ENCODE measurements at places on chromosomes 7 and 10.

DNA sequence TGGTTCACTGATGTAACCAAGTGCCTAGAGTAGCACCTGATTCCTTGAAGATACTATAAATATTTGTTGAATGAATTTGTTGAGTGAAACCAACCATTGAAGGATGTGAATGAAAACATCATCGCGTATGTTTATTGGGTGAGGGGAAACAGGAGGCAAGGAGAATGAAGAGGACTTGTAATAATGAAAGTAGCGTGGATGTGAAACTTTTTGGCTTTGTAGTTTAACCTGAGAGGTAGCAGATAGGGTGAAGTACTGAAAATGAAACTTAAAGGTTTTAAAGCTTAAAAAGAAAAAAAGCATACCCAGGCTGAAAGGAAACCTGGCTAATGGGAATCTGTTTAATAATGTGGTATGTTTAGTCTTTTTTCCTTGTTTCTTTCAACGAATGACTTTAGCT lies 5.2 kb downstream of the CCNY start:
- DNase-seq: no peak

- DNase-seq: no peak
Observed at GRCh38 chr7:107269790-107270189, 101.0 kb downstream of the HBP1 start.

DNA sequence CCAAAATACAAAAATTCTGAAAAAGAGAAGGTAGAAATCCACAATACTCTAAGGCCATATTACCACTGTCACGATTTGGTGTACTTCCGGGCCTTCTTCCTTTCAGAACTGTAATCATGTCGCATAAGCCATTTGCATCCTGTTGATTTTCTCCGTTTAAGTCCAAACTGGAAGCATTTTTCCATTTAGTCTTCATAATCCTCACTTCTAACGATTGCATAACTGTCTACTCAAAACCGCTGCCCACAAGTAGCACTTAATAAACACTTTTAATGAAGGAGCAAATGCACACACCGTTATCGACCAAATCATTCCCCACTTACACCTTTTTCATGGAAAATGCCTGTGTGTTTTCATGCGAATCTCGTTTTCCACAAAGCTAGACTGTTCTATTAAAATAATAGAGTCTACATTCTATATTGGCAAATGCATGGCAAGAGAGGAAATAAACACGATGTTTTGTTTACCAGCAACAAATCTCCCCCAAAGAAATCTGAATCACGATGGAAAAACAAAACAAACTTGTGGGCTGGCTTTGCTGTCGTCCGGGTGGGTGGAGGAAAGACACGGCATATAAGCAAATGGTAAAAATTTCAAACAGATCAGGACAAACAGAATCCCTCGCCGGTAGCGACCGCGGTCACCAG lies 1.0 kb downstream of the ATE1 start:
- DNase-seq: no peak

DNA sequence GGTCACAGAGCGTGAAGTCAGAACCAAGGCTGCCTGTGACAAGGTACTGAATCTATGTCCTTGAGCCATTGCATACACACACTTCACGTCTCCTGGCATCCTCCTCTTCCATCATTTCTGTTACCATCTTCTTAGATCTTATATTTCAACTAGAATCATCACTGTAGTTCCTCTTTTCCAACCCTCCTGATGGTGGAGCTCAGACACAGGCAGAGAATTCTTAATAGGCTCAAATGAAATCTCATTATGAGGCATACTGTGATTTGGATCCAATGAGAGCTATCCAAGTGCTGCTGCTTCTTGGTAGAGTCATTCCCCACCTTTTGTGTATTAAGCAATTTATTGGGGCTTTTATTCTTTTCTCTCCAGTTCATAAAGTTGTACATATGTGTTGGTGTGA lies 113.2 kb downstream of the CALCR start:
- no peak for DNase-seq

- no peak for DNase-seq
Observed at GRCh38 chr7:130823060-130823459, 89.1 kb upstream of the KLF14 start.

- DNase-seq: no peak
Observed at GRCh38 chr10:28202941-28203352, 99.9 kb downstream of the MPP7 start.

DNA sequence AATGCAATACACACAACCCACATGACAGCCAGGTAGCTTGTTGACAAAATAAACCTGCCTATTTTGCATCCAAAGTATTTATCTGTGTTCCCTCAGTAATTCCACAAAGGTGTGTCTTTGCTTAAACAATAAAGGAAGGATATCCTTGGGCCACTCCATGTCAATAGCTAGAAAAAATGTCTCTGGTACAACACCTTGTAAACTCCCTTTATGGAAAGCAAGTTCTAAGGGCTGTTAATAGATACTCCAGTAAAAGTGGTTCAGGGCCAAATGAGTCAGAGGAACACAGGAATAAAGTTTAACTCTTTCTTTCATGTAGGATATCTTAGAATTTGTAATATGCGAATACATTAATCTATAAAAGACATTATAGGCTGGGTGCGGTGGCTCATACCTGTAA lies 96.9 kb upstream of the LRRTM3 start:
- no peak for DNase-seq

DNA sequence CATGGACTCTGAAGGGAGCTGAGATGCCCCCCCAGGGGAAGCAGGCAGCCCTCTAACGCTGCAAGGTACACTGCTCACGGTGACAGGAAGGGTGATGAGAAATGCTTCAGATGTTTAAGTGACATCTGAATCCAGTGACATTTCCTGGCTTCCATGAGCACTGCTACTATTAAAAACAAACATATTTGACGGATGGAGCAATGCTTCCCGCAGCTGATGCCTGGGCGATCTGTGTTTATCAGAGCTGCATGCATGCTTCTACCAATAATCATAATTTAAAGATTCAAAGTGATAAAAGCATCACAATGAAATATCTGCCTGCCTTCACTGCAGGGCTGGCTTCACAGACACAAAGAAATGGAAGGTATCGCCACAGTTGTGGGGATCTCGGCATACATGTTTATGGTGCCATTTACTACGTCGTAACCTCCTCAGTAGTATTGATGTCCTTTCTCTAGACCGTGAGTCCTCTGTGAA lies 66.1 kb upstream of the AOAH start:
- DNase-seq: no peak

DNA sequence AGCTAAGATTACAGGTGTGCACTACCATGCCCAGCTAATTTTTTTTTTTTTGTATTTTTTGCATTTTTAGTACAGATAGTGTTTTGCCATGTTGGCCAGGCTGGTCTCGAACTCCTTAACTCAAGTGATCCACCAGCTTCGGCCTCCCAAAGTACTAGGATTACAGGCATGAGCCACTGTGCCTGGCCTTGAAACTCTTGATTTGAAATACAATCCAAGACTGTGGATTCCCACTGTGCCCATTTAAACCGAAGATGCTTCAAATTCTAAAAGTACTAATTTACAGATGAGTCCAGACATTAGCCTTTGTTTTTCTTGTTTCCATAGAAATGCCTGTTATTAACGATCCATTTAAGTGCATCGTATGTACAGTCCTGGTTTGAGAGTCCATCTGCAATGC lies 130.9 kb downstream of the CACNA2D1 start:
- no peak for DNase-seq

GRCh38 chr7:101450064-101450463 lies 87.4 kb downstream of the COL26A1 start:
- DNase-seq: no peak

DNA sequence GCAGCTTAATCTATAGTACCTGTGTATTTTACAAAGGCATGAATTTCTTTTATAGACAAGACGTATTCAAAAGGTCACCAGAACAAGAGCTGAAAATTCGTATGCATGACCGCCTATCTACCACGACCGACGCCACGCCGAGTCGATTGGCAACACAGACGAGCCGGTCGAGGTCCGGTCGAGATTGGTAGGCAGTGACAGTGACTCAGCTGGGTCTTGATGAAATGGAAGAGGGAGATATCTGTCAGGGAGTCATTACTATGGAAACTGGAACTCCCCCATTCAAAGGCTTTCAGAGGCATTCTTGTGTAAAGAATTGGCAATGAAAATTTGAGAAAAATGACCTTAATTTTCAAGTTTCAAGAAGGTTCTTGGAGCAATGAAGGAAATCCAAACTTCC lies 2.1 kb downstream of the ATP5MK start:
- DNase-seq: no peak

DNA sequence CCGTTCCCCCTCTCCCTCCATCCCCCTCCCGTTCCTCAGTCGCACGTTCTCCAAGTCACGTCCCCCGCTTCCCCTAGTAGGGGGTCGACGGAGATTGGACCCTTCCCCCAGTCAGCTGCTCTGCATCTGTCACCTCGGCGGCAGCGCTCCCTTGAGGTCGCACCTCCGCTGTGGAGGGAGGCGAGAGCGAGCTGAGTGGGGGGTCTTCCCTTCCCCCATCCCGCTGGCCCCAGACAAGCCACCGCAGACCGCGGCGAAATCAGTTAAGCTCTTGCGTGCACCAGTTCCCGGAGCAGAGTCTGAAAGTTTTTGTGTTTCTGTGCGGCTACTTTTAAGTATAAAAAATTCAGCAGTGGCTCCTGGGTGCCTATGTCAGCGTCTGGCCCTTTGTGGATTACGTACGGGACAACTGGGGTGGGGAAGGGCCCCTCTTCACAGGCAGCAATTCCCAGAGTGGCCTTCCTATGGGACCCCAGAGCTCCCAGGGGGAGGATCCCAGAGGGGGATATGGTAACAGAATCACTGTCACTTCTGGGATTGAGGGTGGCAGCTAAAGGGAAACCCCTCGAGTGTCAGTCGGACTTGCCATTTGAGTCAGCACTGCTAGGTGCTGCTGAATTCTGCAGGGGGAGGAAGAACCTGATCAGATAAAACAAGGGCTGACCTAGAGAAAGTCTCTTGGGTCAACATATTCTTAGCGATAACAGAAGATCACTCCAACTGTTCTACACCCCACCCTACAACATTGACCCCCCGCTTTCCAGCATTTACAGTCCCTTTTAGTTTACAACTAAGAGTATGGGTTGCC lies 12.5 kb upstream of the DDIT4 start:
- peak; percentile 71 for DNase-seq

DNA sequence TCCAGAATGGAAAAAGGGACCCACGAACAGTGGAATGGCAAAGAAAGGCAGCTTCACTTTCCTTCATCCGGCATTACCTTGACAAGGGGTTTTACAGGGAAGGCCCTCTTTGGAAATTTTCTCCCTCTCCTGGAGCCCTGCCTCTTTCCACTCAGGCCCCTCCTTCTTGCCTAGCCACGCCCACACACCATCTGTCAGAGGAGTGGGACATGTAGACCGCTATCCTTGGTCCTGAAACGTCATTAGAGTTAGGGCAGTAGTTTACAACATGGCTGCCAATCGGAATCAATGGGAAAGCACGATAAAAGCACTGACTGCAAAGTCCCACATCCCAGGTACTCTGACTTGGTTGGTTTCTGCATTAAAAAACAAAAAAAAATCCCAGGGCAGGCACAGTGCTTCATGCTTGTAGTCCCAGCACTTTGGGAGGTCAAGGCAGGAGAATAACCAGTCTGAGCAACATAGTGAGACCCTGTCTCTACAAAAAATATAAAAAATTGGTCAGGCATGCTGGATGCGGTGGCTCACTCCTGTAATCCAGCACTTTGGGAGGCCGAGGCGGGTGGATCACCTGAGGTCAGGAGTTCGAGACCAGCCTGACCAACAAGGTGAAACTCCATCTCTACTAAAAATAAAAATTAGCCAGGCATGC lies 96.4 kb downstream of the MARCHF5 start:
- peak; percentile 48 for DNase-seq

GRCh38 chr10:10587744-10588393 lies 429.8 kb upstream of the CELF2 start:
- DNase-seq: no peak

DNA sequence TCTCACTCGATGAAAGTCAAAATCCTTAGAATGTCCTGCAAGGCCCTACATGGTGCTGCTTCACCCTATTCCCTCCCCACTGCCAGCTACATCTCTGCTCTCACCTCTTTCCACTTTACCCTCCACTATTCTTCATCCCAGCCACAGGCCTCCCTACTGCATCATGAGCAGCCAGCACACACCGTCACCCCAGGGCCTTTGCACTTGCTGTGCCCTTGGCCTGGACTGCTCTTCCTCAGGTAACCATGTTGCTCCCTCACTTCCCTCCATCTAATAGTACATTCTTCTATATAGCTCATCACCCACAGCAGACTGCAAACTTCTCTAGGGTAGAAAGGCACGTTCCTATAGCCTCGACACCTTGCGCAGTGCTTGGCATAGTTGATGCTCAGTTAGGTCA lies 167.7 kb downstream of the SH3PXD2A start:
- DNase-seq: no peak

GRCh38 chr7:38855867-38856266 lies 53.1 kb downstream of the VPS41 start:
- DNase-seq: no peak

DNA sequence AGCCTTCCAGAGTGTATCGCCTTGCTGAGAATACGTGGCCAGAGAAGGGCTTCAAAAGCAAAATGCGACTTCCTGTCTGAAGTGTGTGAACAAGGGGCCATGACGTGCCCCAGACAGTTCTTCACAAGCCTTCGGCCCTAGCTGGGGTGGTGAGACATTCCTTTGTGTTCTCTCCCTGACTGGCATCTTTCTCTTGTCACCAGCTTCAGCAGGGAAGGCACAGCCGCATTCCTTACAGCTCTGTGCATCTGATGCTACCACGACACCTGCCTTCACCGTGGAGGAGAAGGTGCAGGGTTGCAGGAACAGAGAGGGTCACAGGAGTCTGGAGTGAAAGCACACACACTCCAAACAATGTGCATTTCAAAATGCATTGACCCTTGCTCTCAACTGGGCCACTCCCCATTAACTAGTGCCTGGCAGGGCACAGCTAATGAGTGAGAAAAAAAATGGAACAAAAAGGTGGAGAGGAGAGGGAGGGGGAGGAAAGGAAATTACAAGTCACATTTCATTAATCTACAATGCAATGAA lies 93.4 kb downstream of the GPR26 start:
- DNase-seq: no peak

GRCh38 chr10:74011770-74012169 lies 13.9 kb downstream of the VCL start:
- DNase-seq: no peak

All from activated naive CD4-positive, alpha-beta T cell treated with anti-CD3 and anti-CD28 coated beads, Interleukin-2, amount 10 ng/mL, durations not matched to agents 7 days and 5 days (primary cell).